ENCODE measurements at places on chromosomes 6 and 20.

- no peak for DNase-seq
These were observed 79.7 kb upstream of the FYN start for GRCh38 chr6:111952821-111953540.

- no peak for DNase-seq
These were observed 77.1 kb downstream of the SGK1 start for GRCh38 chr6:134240665-134241431.

GRCh38 chr6:36436466-36436865 is 6.2 kb downstream of the PXT1 start:
- no peak for DNase-seq

DNA sequence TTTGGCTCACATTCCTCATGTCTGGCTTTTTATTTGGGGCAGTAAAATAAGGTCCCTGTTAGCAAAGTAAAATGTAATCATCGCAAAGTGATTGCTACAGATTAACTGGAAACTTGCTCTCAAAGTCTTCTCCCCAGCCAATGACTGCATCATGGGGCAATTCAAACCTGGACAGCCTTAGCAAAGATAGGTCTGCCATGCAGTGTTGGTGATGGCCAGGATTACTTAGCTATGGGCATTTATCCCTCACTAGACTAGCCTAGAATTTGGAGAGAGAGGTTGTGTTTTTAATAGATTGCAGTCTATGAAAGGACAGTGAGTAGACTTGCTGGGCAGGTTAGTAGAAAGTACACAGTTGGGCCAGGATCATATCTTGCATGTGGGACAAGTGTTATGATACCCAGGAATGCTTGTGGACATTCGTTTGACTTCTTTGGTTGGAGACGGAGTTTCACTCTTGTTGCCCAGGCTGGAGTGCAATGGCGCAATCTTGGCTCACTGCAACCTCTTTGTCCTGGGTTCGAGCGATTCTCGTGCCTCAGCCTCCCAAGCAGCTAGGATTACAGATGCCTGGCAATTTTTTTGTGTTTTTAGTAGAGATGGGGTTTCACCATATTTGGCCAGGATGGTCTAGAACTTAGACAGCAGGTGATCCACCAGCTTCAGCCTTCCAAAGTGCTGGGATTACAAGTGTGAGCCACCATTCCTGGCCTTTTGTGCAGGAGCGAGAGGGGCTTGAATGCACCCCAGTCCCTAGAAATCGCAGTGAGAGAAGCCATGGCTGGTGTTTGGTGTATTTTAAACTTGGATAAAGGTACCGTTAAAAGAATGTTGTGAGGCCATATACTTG is 3.4 kb downstream of the RPS12 start:
- no peak for DNase-seq

- DNase-seq = no peak
These were observed 522.9 kb downstream of the CDH26 start for GRCh38 chr20:60480950-60481742.

DNA sequence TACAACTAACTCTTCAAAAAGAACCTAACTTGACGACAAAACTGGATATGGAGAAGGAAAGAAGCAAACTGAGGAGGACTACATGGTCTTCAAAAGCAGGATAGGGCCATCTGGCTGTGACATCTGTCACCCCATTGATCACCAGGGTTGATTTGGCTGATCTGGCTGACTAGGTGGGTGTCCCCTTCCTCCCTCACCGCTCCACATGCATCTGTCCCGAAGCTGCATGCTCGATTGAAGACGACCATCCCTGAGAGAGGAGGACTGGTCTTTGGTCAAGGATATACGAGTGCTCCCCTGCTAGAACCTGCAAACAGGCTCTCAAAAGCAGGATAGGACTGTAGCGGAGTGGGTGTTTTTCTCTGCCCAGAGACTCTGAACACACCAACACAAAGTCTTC is 21.7 kb downstream of the CPNE1 start:
- DNase-seq = no peak

GRCh38 chr20:60627751-60628565 is 624.1 kb upstream of the CDH4 start:
- DNase-seq = peak; percentile 26

- DNase-seq = no peak
These were observed 47.6 kb downstream of the ARHGAP18 start for GRCh38 chr6:129662406-129662766.

- DNase-seq = no peak
These were observed 156.7 kb upstream of the THEMIS start for GRCh38 chr6:128057541-128057940.

GRCh38 chr6:107956586-107957307 is 1.3 kb downstream of the SEC63 start:
- DNase-seq = no peak

DNA sequence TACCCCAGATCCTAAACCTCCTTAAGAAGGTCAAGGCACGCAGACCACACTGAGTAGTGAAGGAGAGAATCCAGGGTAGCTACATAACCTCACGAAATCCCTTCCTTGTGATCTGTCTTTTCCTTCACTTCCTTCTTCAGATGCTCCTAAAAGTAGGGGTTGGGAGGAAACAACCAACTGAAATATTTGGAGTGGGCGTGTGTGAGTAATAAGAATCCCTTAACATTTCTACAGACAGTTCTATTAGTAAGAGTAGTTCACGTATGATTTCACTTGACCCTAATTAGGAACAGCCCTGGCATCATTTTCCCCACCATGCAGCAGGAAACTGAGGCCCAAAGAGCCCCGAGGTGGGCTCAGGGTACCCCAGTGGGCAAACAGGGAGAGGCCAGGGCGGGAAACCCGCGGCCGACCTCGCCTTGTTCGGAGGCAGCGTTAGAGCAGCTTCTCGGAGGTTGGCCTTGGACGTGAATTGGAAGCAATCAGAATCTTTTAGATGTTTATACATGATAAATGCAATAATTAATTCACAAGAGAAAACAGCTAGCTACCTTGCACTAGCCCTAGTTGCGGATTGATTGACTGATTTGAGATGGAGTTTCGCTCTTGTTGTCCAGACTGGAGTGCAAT is 859 bp upstream of the RAE1 start:
- no peak for DNase-seq

DNA sequence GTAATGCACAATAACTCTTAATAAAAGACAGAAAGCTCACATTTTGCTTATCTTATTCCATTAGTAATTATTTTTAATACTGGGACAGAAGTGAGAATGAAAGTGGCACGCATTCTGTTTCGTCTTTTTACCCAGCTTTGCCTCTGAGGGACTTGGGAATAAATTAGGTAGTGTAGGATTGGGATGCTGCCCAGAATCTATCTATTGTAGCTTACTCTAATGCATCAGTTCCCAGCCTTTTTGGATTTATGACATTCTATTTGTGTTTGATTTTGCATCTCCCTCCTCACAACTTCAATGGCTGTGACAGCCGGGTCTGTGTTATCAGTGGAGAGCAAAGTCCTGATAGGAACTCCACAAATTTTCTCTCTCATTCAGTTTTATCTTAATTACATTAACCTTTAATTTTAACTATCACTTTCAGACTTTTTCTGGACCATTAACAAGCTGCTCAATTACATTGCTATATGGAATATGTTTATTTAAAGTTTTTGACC is 62.9 kb upstream of the TULP4 start:
- DNase-seq = no peak

DNA sequence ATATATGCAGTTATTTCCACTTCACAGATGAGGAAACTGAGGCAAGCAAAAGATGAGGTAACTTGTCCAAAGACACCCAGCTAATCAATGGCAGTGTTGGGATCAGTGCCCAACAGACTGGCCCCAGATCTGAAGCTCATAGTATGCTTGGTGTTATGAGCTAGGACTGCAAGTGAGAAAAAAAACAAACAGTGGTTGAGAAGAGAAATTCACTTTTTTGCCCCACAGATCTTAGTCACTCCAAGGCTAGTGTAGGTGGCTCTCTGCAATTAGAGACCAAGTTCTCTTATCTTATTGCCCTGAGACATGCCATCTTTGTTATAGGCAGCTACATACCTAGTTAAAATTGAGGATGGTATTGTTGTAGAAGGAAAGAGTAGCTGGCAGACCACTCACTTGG is 16.3 kb downstream of the PLEKHG1 start:
- DNase-seq = no peak

- DNase-seq = no peak
These were observed 42.5 kb upstream of the VGLL2 start for GRCh38 chr6:117222861-117223260.

DNA sequence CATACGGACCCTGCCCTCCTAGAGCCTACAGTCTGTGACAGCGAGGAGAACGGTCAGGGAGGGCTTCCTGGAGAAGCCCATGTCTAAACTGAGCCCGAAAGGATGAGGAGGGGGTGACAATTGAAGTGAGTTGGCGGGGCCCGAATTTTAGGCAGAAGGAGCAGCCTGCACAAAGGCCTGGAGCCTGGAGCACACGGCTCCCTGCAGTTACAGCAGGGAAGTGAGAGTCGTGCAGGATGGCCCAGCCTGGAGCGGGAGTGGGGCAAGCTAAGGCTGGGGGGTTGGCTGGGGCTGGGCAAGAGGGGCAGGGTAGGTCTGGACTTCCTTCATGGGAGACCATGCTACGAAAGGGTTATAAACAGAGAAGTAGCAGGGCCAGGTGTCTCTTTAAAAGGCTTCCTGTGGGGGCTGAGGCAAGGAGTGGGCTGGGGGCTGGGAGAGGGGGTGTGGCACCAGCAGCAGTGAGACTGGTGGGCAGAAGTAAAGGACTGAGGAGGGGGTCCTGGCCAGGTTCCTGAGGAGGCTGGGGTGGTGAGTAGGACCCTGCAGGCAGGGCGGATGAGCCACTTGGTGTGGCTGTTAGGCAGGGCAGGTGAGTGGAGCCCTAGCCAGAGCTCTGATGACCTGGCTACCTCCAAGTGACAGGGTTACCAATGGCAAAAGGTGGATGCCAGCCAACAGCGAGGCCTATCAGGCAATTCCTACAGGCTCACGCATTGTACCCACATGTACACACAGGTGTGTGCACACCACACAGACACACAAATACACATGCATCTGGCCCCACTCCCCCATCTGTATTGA is 119.2 kb downstream of the MRPL14 start:
- DNase-seq = no peak

- no peak for DNase-seq
These were observed 77.3 kb downstream of the DTD1 start for GRCh38 chr20:18665135-18665534.

Data from neural progenitor cell (in vitro differentiated cells).